Stimulated activated CD4-positive, alpha-beta T cell treated with anti-CD3 and anti-CD28 coated beads, Interleukin-4, amount 100 ng/mL, for 4 hours (primary cell): ENCODE measurements at places on chromosomes 5 and 9.

- no peak for DNase-seq
Observed at GRCh38 chr5:173963867-173964441, 25.0 kb upstream of the C5orf47 start.

DNA sequence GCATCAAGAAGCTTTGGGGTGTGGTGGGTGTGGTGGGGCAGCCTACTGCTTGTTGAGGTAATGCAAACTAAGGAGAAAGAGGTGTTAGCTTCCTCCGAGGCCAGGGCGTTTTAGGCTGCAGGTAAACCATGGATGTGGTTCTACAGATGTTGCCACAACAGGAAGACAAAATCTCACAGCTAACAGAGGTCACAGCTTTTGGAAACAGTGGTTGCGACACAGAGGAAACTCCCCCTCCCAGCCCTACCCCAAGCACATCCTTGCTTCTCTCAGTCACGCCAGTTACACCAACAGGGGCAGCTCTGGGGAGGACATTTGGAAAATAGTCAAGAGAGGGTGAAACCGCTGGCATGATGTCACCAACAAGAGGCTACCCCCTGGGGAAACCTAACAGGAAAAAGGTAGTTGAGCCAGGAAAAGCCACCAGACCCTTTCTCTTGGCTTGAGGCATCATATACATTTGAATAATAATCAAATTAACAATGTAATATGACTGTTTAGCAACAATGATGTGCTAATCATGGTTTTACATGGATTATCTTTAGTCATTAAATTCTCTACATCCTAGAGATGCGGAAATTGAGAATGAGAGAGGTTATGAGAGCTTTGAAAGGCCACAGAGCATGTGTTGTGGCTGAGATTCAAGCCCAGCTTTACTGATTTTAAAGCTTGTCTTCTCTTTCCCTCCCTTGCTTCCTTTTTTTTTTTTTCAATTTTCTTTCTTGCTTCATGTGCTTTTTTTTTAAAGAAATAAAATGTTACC, 82.2 kb upstream of the IL12B start:
- peak; percentile 50 for DNase-seq

GRCh38 chr5:163938595-163938994, 433.2 kb downstream of the MAT2B start:
- no peak for DNase-seq

DNA sequence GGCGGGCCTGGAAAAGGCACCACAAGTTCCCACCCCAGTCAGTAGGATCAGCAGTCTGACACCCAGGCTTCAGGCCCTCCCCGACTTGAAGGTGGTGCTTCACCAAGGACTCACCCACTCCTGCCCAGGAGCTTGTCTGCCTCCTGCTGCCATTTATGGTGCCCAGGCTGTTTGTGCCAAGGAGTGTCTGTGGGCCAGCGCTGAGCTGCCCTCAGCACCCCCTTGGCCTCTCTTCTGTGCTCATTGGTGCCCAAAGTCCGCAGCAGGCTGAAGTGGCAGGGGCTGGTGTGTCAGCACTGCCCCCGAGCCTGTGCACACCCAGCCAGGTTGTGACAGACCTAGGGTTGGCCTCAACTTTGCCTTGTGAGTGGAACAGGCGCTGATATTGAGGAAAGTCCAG, 23.5 kb downstream of the JMY start:
- DNase-seq: no peak

- DNase-seq: no peak
Observed at GRCh38 chr9:88006511-88007290, 32.4 kb upstream of the CDK20 start.

GRCh38 chr5:87210743-87211142, 56.9 kb upstream of the RASA1 start:
- DNase-seq: no peak

DNA sequence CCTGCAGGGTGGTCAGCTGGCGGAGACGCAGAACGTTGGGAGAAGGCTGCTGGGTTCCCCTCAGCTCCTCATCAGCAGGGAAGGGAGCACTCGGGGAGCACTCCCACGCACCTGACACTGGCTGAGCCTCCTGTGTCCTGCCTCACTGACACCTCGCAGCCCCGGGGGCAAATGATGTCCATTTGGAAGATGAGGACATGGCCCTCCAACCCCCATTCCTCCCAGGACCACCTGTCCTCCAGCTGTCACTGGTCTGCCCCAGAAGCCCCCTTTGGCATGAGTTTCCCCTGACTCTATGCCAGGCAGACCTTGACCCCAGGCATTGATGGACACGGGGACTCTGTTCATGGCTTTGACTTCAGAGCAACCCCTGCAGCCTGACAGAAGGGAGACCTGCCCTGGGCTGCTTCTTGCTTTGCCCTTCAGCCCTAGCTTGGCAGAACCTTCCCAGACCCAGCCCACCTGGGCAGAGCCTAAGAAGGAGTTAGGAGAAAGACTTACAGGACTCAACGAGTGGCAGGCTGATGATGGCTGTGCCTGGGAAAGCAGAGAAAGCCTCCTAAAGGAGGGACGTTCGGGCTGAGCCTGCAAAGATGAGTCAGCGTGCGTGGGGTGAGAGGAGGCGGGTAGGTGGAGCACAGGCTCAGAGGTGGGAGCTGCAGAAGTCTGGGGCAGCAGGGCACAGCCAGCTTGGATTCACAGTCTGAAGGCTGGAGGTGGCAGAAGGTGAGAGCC, 90.6 kb downstream of the LMX1B start:
- peak; percentile 72 for DNase-seq

DNA sequence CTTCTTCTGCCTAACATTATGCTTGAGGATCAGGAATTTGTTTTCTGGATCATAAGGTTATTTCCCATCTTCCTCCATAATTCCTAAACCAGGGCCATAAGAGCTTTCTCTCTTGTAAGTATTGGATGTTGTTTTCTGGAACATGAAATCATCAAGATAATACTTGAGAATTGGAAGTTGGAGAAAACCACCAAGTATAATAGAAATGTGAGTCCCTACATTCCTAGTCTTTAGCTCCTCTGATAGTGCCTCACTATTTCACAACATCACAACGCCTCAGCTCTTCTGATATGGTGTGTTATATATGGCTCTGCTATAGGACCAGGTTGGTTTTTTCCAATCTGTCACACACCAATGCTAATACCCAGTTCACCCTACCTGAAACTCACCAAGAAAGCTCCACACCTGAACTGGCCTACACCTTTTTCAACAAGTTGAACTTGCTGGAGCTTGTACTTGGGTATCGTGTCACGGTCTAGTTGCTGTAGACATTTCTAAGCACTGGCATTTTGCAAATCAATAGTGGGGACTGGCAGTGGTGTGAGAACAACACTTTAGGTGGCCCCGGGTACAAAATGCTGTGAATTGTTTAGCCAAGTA, 141.1 kb downstream of the ACTBL2 start:
- DNase-seq: no peak

GRCh38 chr9:25724424-25724823, 46.2 kb upstream of the TUSC1 start:
- no peak for DNase-seq

DNA sequence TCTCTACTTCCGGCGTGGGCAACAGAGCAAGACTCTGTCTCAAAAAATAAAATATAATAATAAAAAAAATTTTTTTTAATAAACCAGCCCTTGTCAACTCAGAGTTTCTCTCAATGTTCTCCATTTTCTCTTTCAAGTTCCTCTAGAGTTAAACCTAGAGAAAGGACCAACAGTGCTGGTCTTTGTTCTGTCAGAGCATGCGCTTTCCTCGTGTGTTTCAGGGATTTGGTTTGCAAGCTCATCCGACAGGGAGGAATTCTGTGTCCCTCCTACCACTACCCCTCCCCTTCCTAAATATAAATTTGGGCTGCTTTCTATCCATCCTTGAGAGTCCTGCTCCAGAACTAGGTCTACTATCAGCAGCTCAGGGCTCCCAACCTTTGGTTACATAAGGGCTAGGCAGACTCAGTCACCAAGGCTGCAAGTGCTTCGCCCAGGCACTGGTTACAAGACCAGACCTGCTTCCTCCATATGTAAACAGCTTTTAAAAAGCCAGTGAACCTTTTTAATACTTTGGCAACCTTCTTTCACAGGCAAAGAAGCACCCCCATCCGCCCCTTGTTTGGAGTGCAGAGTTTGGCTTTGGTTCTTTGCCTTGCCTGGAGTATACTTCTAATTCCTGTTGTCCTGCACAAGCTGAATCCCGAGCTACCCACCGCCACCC, 13.5 kb downstream of the SETX start:
- no peak for DNase-seq

GRCh38 chr9:71521132-71521531, 247.2 kb downstream of the CEMIP2 start:
- DNase-seq: no peak

DNA sequence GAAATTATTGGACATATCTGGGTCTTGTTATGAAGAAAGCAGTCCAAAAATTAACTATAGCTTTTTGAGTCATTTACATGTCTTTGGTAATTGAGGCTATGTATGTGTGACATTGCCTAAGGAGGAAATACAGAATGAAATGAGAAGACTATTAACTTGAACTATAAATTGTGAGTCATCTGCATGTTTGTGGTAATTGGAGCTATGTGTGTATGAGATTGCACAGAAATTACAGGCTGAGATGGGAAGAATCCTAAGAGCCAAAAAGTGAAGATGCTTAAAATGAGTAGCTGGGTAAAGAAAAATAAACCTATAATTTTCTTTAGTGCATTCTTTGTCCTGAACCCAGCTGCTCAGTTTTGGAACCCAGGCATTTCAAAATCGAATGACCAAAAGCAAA, 747.6 kb upstream of the EDIL3 start:
- DNase-seq: no peak

DNA sequence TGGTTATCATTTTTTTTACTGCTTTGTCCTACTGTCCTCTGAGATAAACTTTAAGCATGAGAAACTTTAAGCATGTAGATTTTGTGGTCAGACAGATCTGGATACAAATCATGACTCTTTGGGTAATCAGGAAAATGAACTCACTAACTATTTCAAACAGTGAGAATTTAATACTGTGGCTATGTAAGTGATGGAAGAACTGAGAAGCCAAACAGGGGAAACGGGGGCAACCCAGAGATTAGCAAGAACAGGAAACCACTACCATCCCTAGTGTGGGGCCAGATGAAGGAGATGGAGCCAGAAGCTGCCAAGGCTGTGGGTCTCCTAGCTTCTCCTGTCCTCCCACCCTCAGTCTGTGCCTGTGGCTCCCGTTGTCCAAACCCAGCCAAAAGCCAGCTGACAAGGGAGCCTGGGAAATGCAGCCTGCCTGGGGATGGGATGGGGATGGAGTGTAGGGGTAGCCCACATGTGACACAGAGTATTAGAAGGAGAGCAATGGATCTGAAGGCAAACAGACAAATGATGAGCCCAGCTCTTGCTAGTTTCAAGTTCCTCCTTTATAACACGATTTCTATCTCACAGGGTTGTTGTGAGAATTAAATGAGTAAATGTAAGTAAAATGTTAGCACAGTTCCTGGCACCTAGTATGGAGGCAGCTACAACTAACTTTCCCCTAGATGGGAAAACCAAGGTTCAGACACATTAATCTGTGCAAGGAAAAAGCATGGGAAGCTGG, 27.7 kb upstream of the CDC23 start:
- no peak for DNase-seq

- no peak for DNase-seq
Observed at GRCh38 chr9:22035591-22036011, 26.5 kb upstream of the CDKN2B start.

DNA sequence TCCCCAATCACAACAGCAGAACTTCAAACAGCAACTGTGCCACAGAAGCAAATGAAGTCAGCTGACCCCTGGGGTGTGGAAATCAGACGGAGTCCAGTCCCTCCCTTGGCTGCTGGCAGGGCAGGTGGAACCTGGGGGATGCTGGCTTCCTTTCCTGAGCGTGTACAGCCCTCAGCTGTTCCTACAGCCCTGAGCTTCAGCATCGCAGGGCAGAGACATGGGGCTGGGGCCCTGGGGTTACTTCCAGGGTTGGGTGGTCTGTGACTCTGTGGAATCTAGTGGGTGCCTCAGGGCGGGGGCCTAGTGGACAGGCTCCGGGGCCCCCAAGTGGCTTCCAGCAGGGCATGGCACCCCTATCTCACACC, 7.3 kb upstream of the RXRA start:
- DNase-seq: no peak

GRCh38 chr9:117839862-117840261, 135.7 kb downstream of the TLR4 start:
- no peak for DNase-seq

GRCh38 chr9:100352201-100352726, 478 bp downstream of the TEX10 start:
- peak; percentile 1 for DNase-seq

- DNase-seq: no peak
Observed at GRCh38 chr5:132476876-132477781, 13.4 kb downstream of the IRF1 start.

- DNase-seq: no peak
Observed at GRCh38 chr5:108503986-108504385, 122.1 kb upstream of the FBXL17 start.

DNA sequence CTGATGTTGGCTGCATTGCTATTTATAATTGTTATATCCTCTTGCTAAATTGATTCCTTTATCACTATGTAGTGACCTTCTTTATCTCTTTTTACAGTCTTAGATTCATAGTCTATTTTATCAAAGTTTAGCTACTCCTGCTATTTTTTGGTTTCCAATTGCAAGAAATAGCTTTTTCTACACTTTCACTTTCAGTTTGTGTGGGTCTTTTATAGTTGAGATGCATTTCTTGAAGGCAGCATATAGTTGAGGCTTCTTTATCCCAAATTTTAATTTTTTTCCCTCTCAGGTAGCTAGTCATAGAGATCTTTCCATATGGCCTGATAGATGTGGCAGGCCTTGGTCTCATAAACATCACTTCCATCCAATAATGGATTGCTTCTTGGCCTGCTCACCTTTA, 228.5 kb downstream of the COMMD10 start:
- DNase-seq: no peak

DNA sequence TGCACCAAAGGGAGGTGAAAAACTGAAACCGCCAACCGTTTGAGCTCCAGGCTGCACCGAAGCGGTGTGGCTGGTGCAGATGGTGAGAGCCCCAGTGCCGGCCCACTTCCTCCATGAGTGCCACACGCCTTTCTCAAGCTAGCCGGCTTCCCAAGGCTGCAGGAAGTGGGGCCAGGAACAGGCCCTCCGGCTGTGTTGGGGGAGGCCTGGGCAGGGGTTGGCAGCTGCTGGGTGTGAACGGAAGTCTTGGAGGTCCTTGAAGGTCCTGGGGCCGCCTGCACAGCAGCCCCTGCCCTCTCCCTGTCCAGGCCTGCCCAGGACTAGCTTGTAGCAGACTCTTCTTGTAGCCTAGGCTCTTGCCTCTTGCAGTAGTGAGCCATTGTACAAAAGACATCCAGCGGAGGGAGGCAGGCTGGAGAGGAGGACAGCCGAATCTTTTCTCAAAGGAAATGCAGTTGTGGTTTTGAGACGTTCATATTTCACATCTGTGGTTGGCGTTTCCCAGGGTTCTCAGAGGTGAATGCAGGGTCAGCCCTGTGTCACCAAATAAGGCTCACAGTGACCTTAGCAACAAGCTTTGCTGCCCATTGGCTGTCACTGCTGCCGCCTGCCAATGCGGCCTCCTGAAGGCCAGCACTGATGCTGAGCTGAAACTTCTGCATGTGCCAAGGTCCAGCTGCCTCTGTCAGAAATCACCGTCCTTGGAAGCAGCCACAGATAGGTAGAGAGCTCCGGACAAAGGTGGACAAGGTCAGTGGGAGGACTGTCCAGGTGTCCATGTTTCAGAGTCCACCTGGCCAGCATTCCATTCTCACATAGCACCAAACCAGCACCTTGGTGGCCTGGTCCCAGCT, 23.9 kb downstream of the IRF1 start:
- DNase-seq: no peak
